Stimulated activated CD8-positive, alpha-beta memory T cell treated with anti-CD3 and anti-CD28 coated beads, Interleukin-7, amount 100 ng/mL, for 24 hours (primary cell): ENCODE measurements at places on chromosomes 2 and 18.

DNA sequence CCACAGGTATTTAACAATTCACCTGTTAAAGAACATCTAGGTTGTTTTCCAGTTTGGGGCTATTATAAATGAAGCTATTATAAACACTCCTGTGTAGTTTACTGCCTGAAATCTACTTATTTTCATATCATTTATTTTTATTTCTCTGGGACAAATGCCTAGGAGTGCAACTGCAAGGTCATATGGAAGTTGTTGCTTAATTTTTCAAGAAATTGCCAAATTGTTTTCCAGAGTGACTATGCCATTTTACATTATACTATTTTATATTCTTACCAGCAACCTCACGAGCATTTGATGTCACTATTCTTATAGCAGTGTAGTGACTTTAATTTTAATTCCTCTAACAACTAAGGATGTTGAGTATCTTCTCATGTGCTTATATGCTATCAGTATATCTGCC, 298.4 kb downstream of the EXOC6B start:
- DNase-seq: no peak

DNA sequence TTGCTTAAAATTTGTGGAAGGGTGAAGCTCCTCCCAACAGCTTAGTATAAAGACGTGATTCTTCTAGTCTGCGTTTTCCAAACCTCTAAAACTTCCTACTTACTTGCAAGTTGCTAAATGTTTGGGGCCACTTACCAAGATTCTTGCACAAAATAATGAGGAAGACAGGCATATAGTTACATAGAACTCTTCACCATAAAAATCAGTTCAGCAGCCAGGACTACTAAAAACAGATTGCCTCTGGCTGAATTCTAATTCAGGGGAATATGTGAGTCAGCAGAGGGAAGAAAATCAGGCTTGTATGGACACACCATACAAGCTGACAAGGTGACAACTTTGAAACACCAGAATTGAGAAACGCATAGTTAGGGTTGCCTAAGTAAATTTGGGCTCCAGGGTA, 2.8 kb upstream of the PEX13 start:
- no peak for DNase-seq

GRCh38 chr2:20212459-20212870, 12.5 kb downstream of the SDC1 start:
- no peak for DNase-seq

DNA sequence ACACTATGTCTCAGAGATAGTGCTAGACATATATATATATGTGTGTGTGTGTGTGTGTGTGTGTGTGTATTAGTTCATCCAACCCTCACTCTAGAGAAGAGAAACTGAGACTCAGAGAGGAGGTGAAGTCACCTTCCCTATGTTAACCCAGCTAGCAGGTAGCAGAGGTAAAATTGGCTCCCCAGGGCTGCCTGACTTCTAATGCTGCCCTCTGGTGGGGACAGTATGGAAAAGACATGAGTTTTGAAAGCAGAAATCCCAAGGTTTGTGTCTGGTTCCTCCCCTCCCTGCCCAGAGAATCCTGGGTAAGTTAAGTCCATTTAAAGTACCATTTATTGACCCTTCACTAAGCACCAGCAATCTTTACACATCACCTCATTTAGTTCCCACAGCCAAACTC, 137.7 kb downstream of the THNSL2 start:
- no peak for DNase-seq

DNA sequence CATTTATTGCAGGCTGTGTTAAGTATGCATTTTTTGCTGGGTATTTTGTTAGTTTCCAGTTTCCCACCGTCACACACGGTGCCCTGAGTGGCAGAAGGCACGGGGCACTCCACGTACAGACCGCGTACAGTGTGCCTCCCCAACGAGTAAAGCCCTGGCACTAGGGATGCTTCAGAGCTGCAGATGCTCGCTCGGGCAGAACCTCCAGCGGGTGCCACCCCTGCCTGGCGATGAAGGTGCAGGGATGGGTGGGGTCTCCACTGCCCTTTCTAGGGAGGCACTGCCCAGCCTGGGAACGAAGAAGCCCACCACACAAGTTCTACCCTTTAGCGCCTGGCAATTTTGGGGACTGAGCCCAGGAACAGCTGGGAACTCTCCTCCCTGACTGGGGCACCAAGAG, 4.1 kb downstream of the GREB1 start:
- no peak for DNase-seq

GRCh38 chr2:109317471-109318095, 188.6 kb downstream of the SH3RF3 start:
- DNase-seq: no peak

- no peak for DNase-seq
Observed at GRCh38 chr2:8457092-8457481, 224.8 kb upstream of the ID2 start.

DNA sequence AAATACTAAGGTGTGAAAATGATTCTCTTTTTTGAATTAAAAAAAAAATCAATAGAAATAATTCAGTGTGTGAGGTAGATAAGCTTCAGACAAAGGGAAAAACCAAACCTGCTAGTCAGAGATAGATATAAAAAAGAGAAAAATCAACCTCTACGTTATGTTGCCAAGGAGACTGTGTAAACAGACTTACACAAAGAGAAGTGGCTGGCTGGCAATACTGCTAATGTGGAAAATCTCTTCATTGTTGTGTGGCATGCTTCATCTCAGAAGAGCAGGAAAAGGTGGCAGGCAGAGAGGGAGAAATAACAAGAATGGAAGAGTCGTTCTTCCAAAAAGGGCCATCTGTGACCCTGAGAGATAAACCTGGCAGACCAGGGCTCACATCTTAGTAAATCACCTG, 200.8 kb downstream of the SLC8A1 start:
- no peak for DNase-seq

DNA sequence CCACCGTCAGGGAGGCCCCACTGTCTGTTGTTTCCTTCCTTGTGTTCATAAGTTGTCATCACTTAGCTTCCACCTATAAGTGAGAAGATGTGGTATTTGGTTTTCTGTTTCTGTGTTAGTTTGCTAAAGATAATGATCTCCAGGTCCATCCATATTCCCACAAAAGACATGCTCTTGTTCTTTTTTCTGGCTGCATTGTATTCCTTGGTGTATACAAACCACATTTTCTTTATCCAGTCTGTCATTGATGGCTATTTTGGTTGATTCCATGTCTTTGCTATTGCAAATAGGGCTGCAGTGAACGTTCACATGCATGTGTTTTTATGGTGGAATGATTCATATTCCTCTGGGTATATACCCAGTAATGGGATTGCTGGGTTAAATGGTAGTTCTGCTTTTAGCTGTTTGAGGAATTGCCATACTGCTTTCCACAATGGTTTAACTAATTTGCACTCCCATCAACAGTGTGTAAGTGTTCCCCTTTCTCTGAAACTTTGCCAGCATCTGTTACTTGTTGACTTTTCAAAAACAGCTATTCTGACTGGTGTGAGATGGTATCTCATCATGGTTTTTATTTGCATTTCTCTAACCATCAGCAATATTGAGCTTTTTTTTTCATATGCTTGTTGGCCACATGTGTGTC, 156.6 kb upstream of the NOSTRIN start:
- DNase-seq: no peak

- peak; percentile 13 for DNase-seq
Observed at GRCh38 chr2:179218848-179219594, 45.6 kb downstream of the SESTD1 start.

DNA sequence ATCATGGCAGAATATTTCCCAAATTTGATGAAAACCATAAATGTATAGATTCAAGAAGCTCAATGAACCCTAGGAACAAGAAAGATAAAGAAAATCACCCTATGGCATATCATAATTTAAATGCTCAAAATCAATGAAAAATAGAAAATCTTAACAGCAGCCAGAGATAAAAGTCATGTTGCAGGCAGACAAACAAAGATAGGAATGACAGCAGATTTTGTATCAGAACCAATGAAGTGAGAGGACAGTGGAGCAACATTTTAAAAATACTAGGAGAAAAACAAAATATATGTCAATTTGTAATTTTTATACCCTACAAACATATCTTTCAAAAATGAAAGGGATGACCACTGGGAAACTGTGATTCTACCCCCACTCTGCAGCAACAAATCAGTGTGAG, 203.3 kb downstream of the PIEZO2 start:
- no peak for DNase-seq

- DNase-seq: no peak
Observed at GRCh38 chr2:159616286-159616701, at the start of gene BAZ2B. Gene BAZ2B (minus strand): TSS chr2:159616548. CDS start chr2:159478719, 137,829 bp downstream.

DNA sequence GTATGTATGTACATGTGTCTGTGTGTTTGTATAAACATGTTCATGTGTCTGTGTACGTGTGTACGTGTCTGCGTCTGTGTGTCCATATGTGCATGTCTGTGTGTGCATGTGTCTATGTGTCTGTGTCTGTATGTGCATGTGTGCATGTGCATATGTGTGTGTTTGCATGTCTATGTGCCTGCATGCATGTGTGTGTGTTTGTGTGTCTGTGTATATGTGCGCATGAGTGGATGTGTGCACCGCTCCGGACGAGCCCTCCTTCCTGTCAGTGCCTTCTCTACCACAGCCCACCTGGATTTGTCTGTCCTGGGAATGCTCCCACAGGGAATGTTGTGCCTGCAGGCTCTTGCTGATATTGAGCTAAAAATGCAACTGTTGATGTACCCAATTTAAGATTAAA, 113.3 kb upstream of the EPC2 start:
- DNase-seq: no peak

DNA sequence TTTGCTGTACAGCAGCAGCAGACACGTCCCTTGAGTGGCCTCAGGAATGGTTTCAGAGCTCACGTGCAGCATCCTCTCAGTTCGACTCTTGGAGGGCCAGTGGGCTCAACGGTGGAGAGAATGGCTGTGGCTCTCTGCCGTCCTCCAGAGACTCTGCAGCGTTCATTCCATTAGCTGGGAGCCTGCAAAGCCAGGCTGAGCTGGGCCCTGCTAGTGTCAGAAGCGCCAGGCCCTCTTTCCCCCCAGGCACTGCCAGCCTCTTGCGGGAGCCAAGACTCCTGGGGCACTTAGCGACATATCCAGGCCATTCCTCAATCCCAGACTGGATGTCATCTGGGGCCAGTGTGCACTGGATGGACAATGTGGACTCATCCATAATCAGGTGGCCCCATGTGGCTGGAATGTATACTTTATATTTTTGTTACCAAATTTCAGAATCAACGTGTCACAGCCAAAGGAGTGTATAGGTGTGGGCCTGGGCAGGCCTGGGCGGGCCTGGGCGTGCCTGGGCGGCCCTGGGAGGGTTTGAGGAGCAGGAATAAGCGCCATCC, 125.1 kb upstream of the EPAS1 start:
- no peak for DNase-seq

DNA sequence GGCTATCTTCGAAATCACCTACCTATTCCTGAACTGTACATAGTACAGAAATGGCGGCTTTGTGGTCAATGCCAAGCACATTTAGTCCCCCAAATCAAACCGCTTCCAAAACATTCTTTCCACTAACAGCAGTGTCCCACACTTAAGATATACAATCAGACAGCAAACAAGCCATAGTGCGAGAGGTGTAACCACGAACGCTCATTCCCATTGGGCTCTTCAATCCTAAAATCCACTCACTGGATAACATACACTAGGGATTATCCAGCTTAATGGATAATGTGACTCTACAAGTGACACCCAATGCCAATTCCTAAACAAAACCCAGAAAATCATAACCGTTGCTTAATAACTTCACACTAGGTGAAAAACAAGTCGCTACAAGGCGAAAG, 2.0 kb downstream of the XPO1 start:
- no peak for DNase-seq

DNA sequence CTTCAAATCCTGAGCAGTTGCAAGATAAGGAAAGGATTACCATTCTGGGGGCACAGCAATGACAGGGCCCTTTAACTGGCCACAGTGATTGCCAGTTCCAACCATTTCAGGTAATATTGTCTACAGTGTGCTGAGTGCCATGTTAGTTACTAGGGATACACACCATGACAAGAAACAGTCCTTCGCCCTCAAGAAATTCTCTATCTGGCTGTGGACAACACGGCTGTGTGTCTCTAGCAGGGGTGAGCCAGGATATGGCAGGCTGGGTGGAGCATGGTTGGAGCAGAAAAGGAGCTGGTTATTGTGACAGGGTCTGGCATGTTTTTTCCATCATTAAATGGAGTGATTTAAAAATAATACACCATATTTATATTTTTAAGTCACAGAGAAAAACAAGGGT, 31.0 kb downstream of the TSPYL6 start:
- DNase-seq: no peak

GRCh38 chr2:241228860-241229516, 40.5 kb downstream of the ANO7 start:
- DNase-seq: no peak

GRCh38 chr18:56709463-56709862, 58.3 kb downstream of the WDR7 start:
- no peak for DNase-seq

- no peak for DNase-seq
Observed at GRCh38 chr2:20595439-20596192, 55.3 kb downstream of the HS1BP3 start.

DNA sequence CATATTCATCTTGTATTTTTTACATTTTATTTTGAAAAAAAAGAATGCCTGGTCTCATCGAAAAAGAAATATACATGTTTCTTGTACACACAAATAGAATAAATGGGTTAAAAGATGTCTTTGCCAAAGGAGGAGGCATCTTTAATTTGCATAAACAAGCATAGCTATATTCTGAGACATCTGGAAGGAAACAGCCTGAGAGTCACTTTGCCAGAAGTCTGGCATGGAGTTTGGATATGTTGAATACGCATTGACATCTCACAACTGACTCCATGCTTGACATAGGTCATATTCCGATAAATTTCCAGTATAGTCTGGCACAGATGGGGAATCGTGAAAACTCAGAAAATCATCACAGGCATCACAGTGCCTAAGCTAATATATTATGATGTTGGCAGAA, 1317.5 kb upstream of the CELF4 start:
- DNase-seq: no peak

- DNase-seq: no peak
Observed at GRCh38 chr2:176136374-176137251, 7.1 kb downstream of the HOXD8 start.

- DNase-seq: no peak
Observed at GRCh38 chr18:14905979-14906378, 158.0 kb downstream of the ANKRD30B start.

- DNase-seq: no peak
Observed at GRCh38 chr2:108906403-108907077, 82.5 kb downstream of the EDAR start.

GRCh38 chr2:215615067-215615802, 179.4 kb upstream of the FN1 start:
- no peak for DNase-seq

DNA sequence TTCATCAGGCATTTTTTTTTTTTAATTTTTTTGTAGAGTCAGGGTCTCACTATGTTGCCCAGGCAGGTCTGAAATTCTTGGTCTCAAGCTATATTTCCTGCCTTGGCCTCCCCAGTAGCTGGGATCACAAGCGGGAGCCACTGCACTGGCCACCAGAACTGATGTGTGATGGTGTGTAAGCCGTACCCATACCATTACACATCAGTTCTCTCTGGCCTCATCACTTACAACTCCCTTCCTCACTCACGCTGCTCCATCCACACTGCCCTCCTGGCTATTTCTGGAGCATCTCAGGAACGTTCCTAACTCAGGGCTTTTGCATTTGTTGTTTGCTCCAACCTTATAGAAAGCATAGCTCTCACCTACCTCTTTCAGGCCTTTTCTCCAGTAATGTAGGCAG, 834.5 kb upstream of the ID2 start:
- no peak for DNase-seq
